Stimulated activated naive CD4-positive, alpha-beta T cell treated with Interleukin-2 at 50 U/mL for 16 hours (primary cell): ENCODE measurements at places on chromosomes 3 and 15.

DNA sequence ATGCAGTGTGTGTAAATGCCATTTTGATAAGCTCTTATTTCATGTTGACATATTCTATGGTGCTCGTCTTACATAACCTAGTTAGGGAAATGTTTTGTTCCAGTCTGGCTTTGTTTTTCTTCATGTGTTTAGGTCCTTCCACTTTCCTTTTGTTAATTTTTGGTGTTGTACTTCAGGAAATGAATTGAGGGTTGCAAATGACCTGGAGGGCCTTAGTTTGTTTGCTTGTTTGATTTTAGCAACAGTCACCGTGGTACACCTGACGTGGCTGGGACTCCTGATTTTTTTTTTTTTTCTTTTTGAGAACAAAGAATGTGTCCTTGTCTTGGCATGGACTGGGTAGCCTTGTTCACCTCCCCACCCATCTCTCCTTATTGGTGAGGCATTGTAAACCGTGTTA is 114.8 kb downstream of the IGF1R start:
- no peak for DNase-seq

GRCh38 chr3:132606085-132606484 is 9.0 kb downstream of the ACKR4 start:
- DNase-seq, result no peak

- DNase-seq, result peak; percentile 5
Measured at GRCh38 chr3:15667484-15667883, 65.9 kb downstream of the BTD start.

GRCh38 chr3:98613616-98614015 is 20.2 kb upstream of the CPOX start:
- no peak for DNase-seq

- DNase-seq, result no peak
Measured at GRCh38 chr15:73941044-73941443, 14.8 kb downstream of the LOXL1 start.

DNA sequence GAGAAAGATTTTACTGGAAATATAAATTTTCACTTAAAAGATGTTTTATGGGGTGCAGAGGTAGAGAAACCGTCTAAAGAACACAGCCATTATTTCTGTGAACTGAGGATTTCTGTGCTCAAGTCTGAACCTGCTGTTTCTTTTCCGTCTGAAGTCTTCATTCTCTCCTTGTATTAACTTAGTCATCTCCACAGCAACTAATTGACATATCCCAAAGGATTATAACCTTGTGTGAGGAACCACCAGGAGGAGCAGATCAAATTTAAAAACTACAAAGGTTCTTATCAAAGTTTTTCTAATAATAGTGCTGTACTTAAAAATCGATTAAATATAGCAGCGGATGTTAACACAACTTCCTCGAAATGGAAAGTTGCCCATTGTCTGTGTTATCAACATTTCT is 31.1 kb upstream of the ICE2 start:
- DNase-seq, result no peak
